Activated naive CD8-positive, alpha-beta T cell treated with anti-CD3 and anti-CD28 coated beads, Interleukin-2, amount 10 ng/mL, durations not matched to agents 7 days and 5 days (primary cell): ENCODE measurements at places on chromosomes 3 and 15.

GRCh38 chr3:23331141-23331935 is 128.2 kb downstream of the UBE2E2 start:
- no peak for DNase-seq

DNA sequence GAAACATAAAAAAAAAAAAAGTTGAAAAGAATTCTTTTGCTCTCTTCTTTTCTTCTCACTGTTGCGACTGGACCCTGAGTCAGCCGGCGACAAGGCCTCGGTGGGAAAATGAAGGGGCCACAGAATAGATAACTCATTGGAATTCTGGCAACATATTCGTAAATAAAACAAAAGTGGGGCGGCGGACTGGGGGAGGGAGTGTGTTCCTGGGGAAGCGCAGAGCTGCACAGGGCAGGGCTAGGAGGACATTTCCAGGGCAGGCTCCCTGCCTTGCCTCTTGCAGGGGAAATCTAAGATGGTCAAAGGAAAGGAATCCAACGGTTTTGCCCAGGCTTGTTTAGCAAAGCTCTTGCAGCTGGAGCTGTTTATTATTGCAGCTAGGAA is 1042.8 kb upstream of the NR2F2 start:
- no peak for DNase-seq

GRCh38 chr3:192940129-192940528 is 22.5 kb upstream of the MB21D2 start:
- DNase-seq = no peak

- no peak for DNase-seq
Measured at GRCh38 chr3:34504775-34505174, 706.3 kb downstream of the PDCD6IP start.

DNA sequence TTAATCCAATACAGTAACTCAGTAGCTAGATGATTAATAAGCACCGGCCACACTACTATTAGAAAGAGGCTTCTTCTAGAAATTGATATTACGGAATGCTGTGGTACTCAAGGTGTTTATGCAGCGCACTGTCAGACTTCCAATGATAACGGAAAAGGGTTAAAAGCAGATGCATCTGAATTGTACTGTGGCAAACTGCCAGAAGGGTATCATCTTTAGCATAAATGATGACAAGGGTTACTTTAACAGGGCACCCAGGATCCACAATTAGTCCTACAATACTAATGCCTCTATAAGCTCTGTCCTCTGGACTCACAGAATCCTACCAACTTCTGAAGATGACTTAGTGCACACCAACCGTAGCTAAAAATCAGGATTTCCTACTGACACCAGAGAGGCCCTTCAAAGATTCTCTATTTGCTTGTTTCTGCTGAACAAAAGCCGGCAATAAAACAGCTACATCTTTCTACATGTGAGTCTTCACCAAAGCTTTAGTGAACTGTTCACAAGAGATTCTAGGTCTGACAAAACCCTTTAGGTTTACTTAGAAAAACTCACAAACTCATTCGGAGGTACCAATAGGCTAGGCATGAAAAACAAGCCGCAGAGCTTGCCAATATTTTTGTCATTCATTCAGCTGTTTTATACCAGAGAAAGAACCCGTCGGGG is 7.1 kb downstream of the SATB1 start:
- DNase-seq = no peak

GRCh38 chr15:65512807-65513416 is 4.6 kb downstream of the DPP8 start:
- DNase-seq = no peak

- DNase-seq = no peak
Measured at GRCh38 chr3:33132019-33132360, 18.2 kb downstream of the CRTAP start.

GRCh38 chr3:142940000-142940399 is 23.5 kb downstream of the PAQR9 start:
- no peak for DNase-seq

GRCh38 chr15:68001811-68002210 is 52.3 kb upstream of the PIAS1 start:
- no peak for DNase-seq

DNA sequence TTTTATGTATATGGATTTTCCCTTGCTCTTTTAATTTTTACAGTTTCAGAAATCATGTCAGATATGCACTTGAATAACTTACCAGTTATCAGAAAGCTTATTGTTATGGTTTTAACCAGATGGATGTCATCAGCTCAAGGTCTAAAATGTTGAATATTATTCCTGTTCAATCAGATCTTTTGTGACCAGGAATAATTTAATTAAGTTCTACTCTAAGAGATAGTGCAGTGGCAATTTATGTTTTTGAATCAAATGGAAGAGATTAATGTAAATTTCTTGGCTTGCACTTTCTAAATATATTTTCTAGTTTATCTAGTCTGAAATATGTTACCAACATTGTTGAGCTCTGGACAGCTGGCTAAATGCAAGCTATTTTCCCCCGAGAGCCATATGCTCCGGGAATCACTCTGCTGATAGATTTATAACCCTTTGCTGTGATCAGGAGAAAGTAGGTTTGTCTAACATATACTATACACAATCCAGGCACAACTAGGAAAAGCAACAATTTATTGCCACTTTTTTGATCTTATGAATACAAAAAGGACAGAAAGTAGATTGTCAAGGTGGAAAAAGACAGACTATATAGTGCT is 76.8 kb upstream of the CD96 start:
- no peak for DNase-seq

GRCh38 chr3:31350307-31350706 is 182.4 kb upstream of the STT3B start:
- no peak for DNase-seq

GRCh38 chr3:131922356-131922755 is 112.5 kb downstream of the CPNE4 start:
- no peak for DNase-seq

DNA sequence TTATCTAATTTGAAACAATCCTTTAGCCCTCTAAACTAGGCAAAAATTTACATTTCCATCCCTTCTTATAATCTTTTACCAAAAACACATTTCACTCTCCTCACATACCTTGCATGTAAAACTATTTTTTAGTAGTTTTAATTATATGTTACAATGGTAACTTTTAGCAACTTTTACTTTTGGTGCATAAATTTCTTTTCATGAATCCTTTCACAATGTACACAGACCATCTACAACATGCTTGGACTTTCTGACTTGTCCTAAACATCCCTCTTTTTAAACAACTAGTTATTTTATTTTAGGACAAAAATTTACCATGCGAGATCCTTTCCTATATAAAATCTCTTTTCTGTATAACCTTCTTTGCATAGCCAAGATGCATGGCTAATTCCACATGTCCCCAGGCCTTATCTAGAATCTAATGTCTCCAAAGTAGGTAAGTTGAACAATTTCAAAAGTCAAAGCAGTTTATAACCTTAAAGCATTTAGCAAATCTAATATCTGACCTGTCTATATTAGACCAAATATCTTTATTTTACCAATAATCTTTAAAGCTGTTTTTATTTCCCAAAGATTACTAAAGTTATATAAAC is 14.4 kb upstream of the ALDH1L1 start:
- DNase-seq = no peak

- DNase-seq = no peak
Measured at GRCh38 chr3:13582366-13583250, 33.7 kb downstream of the FBLN2 start.

DNA sequence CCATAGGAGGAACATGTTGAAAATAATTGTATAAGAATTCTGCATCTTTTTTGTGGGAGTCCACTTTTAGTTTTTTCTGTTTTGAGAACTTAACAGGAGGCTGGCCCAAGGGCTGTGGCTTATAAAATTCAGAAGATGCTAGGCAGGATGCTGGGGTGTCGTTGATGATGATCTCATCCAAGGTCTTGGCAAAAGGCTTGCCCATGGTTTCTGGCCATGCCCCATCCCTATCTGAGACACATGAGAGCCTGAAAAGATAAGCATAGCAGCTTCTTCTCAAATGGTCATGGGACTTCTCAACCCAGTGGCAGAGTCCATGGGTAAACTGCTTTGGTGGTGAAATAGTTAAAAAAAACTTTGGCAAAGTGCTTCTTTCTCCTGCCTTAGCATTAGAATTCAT is 35.2 kb downstream of the CMSS1 start:
- DNase-seq = no peak

DNA sequence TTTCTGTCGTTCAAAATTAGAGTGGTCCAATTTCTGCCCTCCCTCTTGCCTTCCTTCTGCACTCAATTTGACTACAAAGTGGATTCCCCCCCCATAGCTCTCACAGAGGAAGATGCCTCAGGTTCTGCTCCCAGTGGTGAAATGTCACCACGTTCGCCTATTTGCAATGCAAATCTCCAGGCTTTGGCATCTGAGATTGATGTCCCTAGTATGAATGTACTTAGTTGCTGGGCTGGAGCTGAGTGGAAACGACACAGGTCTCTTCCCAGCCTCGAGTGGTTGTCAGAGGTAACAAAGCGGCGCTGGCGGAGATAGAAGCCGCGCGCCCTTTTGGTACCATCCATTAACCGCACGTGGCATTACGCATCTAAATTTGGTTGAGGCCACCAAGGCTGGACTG is 860.1 kb downstream of the MCTP2 start:
- no peak for DNase-seq

DNA sequence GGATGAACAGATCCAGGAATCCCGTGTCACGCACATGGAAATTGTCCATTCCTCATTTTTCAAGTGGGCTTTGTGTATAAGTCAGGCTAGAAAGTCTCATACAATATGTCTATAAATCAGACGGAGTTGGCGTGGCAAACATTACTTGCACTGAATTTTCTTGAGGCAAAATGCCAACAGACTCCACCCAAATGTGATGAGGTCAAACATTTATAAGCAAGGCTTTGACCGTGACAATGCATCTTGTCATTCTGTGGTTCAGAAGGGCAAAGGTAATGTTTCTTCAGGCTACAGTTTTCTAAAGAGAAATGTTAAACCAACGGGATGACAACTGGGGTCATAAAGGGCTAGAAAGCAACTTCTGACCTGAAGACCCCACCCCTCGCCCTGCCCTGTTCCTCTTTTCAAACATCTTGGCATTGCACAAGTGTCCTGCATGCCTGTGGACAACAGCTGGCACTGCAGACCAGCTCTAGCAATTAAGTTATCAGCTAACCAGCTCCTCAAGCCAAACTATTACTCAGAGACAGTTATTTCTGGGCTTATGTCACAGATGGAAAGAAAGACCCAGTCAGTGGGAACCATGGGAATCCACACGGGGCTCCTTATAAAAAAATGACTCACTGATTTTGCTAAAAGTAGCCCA is 36.5 kb upstream of the SPTBN5 start:
- no peak for DNase-seq

- DNase-seq = no peak
Measured at GRCh38 chr15:62593681-62594399, 428.8 kb upstream of the C2CD4B start.

DNA sequence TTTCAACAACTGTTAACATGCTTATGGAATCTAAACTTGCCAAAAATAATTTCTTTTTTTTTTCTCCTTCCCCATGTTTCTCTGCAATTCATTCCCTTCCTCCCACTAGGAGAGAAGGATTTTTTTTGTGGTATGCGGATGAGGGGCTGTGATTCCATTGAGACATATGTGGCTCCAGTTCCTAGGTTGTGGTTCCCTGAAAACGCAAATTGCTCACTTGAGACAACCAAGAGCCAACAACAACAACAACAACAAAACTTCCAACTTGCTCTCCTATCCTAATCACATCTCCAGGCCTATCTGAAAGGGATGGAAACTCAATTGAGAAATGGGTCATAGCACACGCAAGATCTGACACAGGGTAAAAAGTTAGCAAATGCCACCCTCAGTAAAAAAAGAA is 406.5 kb upstream of the TGFBR2 start:
- no peak for DNase-seq

- DNase-seq = no peak
Measured at GRCh38 chr15:49622561-49622960, 1.7 kb downstream of the DTWD1 start.

DNA sequence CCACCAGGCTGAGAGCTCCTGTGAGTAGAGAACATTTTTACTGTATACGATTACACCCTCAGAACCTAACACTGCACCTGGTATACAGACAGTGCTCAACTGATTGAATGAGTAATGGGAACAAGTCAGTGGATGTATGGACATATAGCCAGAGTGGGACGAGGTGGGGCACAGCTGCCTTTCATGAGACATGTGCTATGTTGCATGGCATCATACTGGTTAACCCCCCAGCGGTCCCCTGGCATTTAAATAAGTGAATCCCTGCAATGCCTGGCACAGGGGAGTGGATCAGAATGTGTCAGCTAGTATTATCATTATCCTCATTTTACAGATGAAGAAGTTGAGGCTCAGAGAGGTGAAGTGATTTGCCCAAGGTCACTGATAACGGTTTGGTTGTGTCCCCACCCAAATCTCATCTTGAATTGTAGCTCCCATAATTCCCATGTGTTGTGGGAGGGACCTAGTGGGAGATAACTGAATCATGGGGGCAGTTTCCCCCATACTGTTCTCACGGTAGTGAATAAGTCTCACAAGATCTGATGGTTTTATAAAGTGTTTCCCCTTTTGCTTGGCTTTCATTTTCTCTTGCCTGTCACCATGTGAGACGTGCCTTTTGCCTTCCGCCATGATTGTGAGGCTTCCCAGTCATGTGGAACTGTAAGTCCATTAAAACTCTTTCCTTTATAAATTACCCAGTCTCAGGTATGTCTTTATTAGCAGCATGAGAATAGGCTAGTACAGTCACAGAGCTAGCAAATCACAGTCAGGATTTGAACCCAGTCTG is 56.0 kb upstream of the ATP2B2 start:
- no peak for DNase-seq

GRCh38 chr3:40324621-40325020 is 15.1 kb downstream of the EIF1B start:
- DNase-seq = no peak

- DNase-seq = no peak
Measured at GRCh38 chr3:183006396-183007002, 26.2 kb upstream of the DCUN1D1 start.

DNA sequence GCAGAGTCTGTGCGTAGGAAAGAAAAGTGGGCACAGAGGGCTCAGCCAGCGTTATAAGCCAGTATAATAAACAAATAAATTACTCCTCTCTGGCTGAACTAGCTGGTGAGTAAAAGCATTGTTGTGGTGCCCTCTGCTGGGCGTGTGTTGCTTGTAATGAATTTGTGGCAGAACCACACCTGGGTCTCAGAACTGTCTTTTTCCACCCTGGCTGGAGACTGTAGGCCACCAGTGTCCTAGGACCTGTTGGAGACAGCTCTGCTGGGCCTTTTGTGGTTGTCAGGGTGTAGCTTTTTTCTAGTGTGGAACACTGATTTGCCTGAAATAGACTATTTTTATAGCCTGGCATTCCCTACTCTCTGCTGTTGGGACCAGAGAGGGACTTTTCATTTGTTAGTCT is 130.5 kb upstream of the EIF1B start:
- DNase-seq = peak; percentile 59

GRCh38 chr3:50655009-50655830 is 19.5 kb upstream of the DOCK3 start:
- peak; percentile 31 for DNase-seq
